Right lobe of liver (tissue), 6 donors: ENCODE measurements at places on chromosomes 3 and 15. TPM values are rescaled to one million over a fixed set of nuclear protein-coding genes. Genes with fewer than 3 reads are reported as not detected.

DNA sequence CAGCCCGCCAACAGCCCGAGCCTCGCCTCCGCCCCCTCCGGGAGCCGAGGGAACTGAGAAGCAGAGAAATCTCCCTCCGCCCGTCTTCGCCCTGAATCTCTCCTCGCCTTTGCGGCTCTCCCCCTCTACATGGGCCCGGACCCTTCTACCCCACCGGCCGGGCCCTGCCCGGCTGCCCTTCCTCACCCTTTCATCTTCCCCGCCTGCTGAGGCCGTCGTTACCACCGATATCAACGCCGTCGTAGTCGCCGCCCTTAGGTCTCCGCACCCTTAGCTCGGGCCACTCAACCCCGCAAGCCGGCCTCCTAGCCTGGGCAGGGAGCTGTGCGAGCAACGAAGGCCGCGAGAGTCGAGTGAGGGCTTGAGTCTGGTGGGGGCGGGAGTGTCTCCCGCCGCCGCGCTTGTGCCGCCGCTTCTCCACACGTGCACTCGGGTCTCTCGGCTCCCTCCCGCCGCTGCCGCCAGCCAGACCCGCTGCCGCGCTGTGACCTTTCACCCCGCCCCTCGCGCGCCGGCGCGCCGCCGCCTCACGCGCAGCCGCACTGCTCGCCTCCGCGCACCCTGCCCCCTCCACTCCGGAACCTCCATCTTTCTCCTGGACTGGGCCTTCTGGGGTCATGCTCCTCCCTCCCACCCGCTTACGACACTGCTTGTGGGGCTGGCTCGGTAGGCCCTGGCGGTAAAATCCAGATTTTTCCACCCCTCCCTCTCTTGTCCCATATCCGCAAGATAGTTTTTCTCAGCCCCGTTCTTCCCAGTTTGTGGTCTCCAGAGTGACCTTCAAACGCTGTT is at the start of gene NAA50:
TSS of gene NAA50 (minus strand) at position 494 of the 792 bp plus-strand sequence. CDS start at position 194, 300 bp downstream.
- DNase-seq: peak; percentile 95

WNT5A gene
- total RNA-seq: 3.6 TPM

OCA2 gene
- 0.13 TPM for total RNA-seq

IL5RA gene
- not detected for total RNA-seq

CFAP20DC gene
- total RNA-seq: 0.67 TPM

GRCh38 chr15:52383100-52383588 is 87.5 kb upstream of the MYO5C start:
- no peak for DNase-seq

DNA sequence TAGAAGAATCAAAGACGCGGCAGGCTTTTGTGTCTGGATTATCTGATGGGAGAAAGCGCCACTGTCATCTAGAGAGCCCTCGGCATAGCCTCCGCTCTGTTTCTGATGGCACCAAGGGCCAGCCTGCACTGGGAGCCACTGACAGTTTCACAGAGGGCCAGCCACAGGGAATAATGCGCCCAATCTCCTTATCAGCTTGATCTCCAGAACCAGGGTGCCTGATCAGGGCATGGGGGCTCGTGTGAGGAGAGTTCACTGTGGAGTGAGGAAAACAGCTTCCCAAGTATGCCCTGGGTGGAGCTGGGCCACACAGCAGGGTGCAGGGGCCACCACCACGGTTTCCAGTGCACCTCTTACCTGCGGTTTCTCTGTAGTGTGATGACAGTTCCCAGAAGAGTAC is 29.8 kb upstream of the CLK3 start:
- no peak for DNase-seq

GRCh38 chr3:113340785-113341184 is 100.5 kb downstream of the CFAP44 start:
- no peak for DNase-seq

GRCh38 chr3:52820736-52821135 is 9.7 kb downstream of the ITIH4 start:
- DNase-seq: no peak

MAP2K1 gene
- 68.2 TPM for total RNA-seq

DNA sequence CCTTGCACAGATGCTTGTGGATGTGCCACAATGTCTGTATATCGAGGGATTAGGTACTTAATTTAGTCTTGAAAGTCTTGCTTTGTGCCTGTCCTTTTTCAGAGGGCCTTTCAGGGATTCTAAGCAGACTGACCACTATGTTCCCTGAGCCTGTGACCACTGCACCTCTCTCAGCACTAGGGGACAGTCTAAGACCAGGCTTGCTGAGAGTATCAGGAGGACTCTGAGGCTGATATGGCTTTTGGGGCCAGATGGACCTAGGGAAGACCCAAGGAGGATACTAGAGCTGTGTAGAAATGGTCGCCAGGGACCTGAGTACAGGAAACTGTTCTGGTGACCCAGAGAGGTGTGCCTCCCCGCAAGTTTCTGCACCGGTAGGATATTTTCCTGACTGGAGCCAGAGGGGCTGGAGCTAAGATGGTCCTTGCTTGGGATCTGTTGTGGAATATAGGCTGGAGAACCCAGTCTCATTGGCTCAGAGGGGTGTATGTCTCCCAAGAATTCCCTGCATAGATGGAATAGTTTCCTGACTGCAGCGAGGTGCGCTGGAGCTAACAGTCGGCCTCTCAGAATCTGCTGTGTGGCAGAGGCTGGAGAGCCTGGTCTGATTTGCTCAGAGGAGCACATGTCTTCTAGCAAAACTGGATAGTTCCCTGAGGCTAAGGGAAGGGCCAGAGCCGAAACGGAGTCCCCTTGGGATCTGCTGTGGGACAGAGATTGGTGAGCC is 213.2 kb upstream of the DCBLD2 start:
- DNase-seq: no peak

- DNase-seq: no peak
These were observed 48.8 kb upstream of the PTX3 start for GRCh38 chr3:157387708-157388435.

CHST13 gene
- 23.6 TPM for total RNA-seq

TTLL13 gene
- total RNA-seq: 0.13 TPM

DNA sequence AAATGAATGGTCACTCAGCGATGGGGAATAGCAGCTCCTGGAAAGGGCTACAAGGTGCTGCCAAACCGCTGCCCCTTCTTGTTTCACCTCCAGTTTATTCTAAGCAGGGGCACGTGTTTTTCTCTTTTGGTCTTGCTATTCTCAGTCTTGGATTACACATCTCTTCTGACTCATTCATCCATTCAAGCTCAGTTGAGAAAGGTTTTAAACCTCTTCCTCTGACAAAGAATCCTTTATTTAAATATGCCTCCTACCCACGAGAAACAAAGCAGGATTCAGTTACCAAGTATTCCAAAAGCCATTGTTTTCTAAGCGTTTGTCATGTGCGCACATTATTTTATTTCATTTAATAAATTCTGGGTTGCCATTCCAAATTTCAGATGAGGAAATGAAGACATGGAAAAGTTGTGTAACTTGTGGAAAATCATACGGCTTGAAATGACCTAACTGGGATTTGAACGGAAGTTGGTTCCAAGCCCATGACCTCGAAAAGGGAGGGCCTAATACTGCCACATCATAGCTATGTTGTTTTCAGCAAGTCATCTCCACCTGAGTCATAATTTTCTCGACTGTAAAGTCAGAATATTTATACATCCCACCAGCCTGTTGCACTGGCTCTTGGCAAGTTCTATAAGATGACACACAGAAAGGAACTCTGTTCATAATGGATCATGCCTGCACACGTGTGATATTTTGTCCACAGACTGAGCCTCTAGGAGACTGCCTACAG is 292.0 kb upstream of the SLCO3A1 start:
- no peak for DNase-seq

- DNase-seq: peak; percentile 22
These were observed 19.5 kb upstream of the ATP2B2 start for GRCh38 chr3:10524799-10525301.
